Cardiac septum (tissue), 1 donor: ENCODE measurements at places on chromosomes 1 and 21. TPM values are rescaled to one million over a fixed set of nuclear protein-coding genes. Genes with fewer than 3 reads are reported as not detected.
A peak's percentile ranks its signal among the peaks of the same experiment; 100 is the strongest.

DNA sequence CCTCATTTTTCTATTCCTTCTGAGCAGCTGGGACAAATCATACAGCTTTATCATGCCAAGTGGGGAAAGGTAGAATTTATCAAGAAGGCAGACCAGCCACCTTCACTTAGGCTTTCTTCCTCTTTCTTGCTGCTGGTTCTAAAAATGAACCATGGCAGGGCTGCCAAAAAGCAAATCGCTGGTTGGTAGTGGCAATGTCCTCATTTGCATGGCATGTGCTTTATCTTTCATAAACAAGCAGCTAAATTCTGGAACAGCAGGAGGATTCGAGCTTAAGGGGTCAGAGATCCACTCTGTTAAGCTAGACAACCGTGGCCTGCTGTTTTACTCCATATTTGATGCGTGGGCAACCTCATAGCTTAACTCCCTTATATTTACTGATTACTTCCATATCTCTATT lies 91.3 kb downstream of the RPE65 start:
- DNase-seq, result no peak

- DNase-seq, result no peak
Measured at GRCh38 chr1:180633057-180634056, 1.5 kb downstream of the XPR1 start.

- no peak for DNase-seq
Measured at GRCh38 chr1:64532646-64533045, 62.7 kb downstream of the CACHD1 start.

DNA sequence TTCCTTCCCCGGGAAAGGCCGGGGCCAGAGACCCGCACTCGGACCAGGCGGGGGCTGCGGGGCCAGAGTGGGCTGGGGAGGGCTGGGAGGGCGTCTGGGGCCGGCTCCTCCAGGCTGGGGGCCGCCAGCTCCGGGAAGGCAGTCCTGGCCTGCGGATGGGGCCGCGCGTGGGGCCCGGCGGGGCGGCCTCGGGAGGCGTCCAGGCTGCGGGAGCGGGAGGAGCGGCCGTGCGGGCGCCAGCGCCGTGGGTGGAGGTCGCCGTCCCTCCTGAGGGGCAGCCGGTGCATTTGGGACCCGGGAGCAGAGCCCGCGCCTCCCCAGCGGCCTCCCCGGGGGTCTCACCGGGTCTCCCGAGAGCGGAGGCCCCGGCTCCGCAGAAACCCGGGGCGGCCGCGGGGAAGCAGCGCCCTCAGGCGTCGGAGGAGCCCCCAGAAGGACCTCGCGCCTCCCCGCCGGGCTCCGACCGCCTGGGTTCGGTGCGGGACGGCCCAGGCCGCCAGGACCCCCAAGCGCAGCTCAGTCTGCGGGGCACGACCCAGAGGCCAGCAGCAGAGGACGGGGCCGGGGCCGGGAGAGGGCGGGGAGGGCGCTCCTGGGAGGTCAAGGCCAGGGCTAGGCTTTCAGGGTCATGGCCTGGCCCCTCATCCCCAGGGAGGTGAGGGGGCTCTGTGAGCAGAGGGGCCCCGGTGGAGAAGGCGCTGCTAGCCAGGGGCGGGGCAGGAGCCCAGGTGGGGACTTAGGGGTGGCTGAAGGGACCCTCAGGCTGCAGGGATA lies 7.2 kb upstream of the SLX9 start:
- peak; percentile 89 for DNase-seq

GRCh38 chr1:110455151-110455550 lies 4.2 kb downstream of the PROK1 start:
- DNase-seq, result no peak

DNA sequence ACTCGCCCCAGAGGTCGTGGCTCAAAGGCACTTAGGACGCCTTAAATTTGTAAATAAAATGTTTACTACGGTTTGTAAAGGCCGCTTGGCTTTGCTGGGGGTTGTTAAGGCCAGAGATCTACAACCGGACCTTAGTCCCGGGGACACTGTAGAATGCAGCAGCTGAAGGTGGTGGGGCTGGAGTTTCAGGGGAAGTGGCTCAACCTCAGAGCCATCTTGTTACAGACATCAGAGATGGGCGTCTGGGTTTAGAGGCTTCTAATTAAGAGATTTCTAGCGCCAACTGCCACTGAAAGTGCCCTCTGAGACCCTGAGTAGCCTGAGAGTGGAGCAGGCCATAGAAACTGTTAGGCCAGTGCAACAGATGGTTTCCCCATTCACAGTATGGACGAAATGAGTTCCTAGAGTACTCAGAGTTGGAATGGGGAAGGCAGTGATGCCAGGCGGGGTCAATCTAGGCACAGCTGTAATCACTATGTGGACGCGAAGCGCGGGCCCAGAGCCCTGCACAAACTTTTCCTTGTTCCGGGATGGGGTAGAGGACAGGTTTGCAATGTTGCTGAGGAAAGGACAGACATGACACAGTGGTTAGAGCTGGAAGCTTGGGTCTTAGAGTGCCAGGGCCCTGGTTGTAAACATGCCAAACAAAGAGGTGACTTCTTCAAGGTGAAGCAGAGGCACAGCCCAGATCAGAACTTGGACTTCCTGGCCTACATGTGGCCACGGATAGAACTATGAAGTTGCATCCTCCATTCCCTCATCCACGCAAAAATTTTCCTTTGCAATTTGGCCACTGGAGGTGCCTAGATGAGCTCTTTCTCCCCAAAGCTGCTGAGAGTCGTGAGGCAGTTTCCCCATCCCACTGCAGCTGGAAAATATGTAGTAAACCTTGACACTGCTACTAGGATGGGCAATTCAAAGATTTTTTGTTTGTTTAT lies 6.0 kb downstream of the HLX start:
- no peak for DNase-seq

- DNase-seq, result no peak
Measured at GRCh38 chr21:45469273-45470086, 64.5 kb downstream of the COL18A1 start.

- peak; percentile 91 for DNase-seq
Measured at GRCh38 chr1:17569200-17570139, 30.0 kb downstream of the ARHGEF10L start.

FAM163A gene
- 0.16 TPM for total RNA-seq

PCP4L1 gene
- total RNA-seq, result 0.38 TPM
